Endothelial cell of umbilical vein (primary cell): ENCODE measurements at places on chromosomes 6 and 20. TPM values are rescaled to one million over a fixed set of nuclear protein-coding genes. Genes with fewer than 3 reads are reported as not detected.

The NOTCH4 gene
- 114 and 120 TPM in 2 replicates for total RNA-seq

The ZSCAN9 gene
- 18.0 and 18.6 TPM in 2 replicates for total RNA-seq

The ARG1 gene
- not detected in 2 replicates for total RNA-seq

The RBM24 gene
- total RNA-seq = 6.0 and 6.7 TPM in 2 replicates

The IL20RA gene
- not detected in 2 replicates for total RNA-seq

The NEURL2 gene
- 5.4 and 6.5 TPM in 2 replicates for total RNA-seq

The RIPPLY2 gene
- total RNA-seq = 0.53 TPM in 1 of 2 replicates, not detected in the other

The FOXA2 gene
- not detected in 2 replicates for total RNA-seq

The GRM1 gene
- not detected in 2 replicates for total RNA-seq

The MAS1 gene
- total RNA-seq = not detected in 2 replicates

The PRR18 gene
- total RNA-seq = not detected in 2 replicates

The SIRPA gene
- 58.3 and 59.2 TPM in 2 replicates for total RNA-seq

The HLA-C gene
- 102 and 109 TPM in 2 replicates for total RNA-seq

DNA sequence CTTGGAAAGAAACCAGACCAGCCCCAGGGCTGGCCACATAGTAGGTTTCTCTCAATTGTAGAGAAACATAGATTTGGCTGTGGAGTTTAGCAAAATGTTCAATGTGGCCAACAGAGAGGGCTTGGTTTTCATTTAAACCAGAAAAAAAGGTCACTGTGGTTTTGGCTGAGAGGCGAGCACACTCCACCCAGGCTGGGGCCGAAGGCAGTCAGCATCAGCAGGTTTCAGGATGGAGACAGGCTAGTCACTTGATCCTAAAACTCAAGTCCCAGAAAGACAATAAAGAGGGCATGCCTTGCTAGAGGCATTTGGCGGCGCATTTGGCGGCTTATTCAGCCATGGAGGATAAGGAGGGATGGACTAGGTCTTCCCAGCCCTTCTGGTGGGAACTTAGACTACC, 73.1 kb downstream of the PRND start:
- H3K4me1 ChIP-seq = peaks cover 5% of the 10 kb centered on the region
- H3K27me3 ChIP-seq = no peaks in the 10 kb centered on the region
- no peak overlapping the region for H3K27ac ChIP-seq
- H3K36me3 ChIP-seq = peaks cover 20% of the 10 kb centered on the region

DNA sequence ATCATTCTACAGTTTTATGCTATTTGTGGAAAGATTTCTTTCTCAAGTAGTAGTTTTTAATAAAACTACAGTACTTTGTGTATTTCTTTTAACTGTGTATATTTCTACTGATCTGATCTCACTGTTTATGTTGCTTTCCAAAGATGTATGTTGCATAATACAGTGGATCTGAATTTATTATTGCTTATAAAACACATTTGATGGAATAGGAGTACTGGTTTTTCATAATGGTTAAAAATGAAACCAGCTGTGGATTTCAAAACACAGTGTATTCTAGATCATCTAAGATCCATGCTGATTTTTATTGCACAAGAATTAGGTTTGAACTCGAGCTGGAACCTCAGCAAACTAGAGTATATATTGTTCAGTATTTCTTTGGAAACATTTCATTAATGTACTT, 8.0 kb downstream of the NKX2-4 start:
- H3K36me3 ChIP-seq = peaks cover 9% of the 10 kb centered on the region
- no peak overlapping the region for H3K27ac ChIP-seq
- DNase-seq = no peak
- peaks cover 35% of the 10 kb centered on the region for H3K27me3 ChIP-seq
- no peaks in the 10 kb centered on the region for H3K4me1 ChIP-seq
- H3K4me3 ChIP-seq = no peak overlapping the region

DNA sequence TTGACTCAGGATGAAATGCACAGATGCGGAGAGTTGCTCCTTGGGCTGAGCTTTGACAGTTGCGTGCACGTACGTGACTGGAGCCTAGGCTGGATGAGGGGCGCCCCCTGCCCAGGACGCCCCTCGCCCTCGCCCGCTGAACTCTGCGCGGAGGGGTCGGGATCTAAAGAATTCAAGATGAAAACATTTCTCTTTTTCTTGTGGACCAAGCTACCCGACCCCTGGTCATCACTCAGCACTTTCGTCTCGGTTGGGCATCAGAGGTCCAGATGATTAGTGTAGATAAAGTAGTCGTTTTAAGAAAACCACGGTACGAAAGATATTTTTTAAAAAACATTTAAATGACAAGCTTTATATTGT, 700 bp downstream of the DTD1 start:
- H3K27ac ChIP-seq = peak overlapping the region; percentile 6
- peak overlapping the region; percentile 65 for H3K4me3 ChIP-seq
- peaks cover 4% of the 10 kb centered on the region for H3K27me3 ChIP-seq
- peaks cover 9% of the 10 kb centered on the region for H3K4me1 ChIP-seq
- no peak for DNase-seq
- H3K36me3 ChIP-seq = no peaks in the 10 kb centered on the region

- H3K4me3 ChIP-seq = no peak overlapping the region
- no peak overlapping the region for H3K27ac ChIP-seq
- peaks cover 23% of the 10 kb centered on the region for H3K4me1 ChIP-seq
Measured at GRCh38 chr6:44453146-44453545, 65.6 kb downstream of the CDC5L start.

- no peaks in the 10 kb centered on the region for H3K27me3 ChIP-seq
- no peak for DNase-seq
- H3K36me3 ChIP-seq = no peaks in the 10 kb centered on the region
- no peak overlapping the region for H3K27ac ChIP-seq
Measured at GRCh38 chr6:126300126-126300525, 39.8 kb upstream of the CENPW start.

DNA sequence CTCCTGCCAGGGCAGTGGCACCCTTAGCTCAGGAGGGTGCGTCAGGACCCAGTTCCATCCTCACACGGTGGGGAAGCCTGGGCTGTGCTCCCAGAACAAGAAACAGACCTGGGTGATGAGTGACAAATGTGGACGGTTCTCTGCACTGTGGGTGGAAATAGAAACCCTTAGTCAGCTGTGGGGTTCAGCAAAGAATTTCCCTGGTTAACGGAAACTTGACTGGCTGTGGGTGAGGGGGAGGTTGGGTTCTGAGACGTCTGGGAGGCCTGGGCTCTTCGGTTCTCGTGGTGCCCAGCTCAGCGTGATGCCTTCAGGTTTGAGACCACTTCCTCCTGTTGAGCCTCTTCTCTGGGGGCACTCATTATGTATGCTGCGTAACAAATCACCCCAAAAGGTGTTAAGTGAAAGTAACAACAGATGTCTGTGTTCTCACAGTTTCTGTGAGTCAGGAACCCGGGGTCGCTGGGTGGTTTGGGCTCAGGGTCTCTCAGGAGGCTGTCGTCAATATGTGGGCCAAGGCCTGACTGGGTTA, 53.1 kb upstream of the FAM83D start:
- no peaks in the 10 kb centered on the region for H3K36me3 ChIP-seq
- no peak overlapping the region for H3K4me3 ChIP-seq
- H3K4me1 ChIP-seq = peaks cover 38% of the 10 kb centered on the region
- no peak for DNase-seq
- H3K27ac ChIP-seq = no peak overlapping the region
- H3K27me3 ChIP-seq = no peaks in the 10 kb centered on the region

GRCh38 chr6:45009576-45009975, 318.6 kb upstream of the RUNX2 start:
- H3K27ac ChIP-seq = no peak overlapping the region
- no peaks in the 10 kb centered on the region for H3K36me3 ChIP-seq
- no peak for DNase-seq
- H3K4me1 ChIP-seq = no peaks in the 10 kb centered on the region
- H3K27me3 ChIP-seq = no peaks in the 10 kb centered on the region
- no peak overlapping the region for H3K4me3 ChIP-seq

- no peak overlapping the region for H3K4me3 ChIP-seq
- DNase-seq = no peak
- no peak overlapping the region for H3K27ac ChIP-seq
Measured at GRCh38 chr6:139386404-139386803, 12.0 kb upstream of the CITED2 start.

GRCh38 chr20:50659975-50660670, 31.2 kb downstream of the RIPOR3 start:
- H3K27me3 ChIP-seq = peaks cover 2% of the 10 kb centered on the region
- DNase-seq = no peak
- H3K4me3 ChIP-seq = no peak overlapping the region
- no peak overlapping the region for H3K27ac ChIP-seq
- H3K36me3 ChIP-seq = no peaks in the 10 kb centered on the region
- H3K4me1 ChIP-seq = no peaks in the 10 kb centered on the region

DNA sequence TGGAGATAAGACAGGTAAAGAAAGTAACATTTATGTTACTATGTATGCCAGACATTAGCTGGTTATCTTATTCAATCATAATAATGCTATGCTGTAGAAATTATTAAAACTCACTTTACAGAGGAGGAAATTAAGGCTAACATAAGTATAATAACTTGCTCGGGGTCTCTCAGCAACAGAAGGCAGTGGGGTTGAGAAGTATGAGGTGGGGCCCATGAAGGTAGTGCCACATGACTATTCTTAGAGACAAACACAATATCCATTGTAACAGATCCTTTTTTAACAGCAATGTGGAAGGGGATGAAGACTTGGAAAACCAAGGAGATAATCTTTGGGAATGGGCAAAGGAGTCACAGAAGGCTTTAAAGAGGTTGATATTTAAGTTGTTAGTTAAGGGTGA, 11.5 kb downstream of the REV3L start:
- H3K27ac ChIP-seq = no peak overlapping the region
- no peak for DNase-seq
- H3K27me3 ChIP-seq = no peaks in the 10 kb centered on the region
- no peak overlapping the region for H3K4me3 ChIP-seq
- H3K36me3 ChIP-seq = no peaks in the 10 kb centered on the region

GRCh38 chr6:134689177-134689576, 260.7 kb downstream of the ALDH8A1 start:
- no peaks in the 10 kb centered on the region for H3K36me3 ChIP-seq
- no peaks in the 10 kb centered on the region for H3K27me3 ChIP-seq
- no peak overlapping the region for H3K4me3 ChIP-seq

GRCh38 chr6:293193-294174, 1.2 kb downstream of the DUSP22 start:
- H3K4me1 ChIP-seq = peaks cover 40% of the 10 kb centered on the region
- H3K27ac ChIP-seq = peak overlapping the region; percentile 11
- no peaks in the 10 kb centered on the region for H3K36me3 ChIP-seq
- H3K27me3 ChIP-seq = no peaks in the 10 kb centered on the region
- no peak for DNase-seq

DNA sequence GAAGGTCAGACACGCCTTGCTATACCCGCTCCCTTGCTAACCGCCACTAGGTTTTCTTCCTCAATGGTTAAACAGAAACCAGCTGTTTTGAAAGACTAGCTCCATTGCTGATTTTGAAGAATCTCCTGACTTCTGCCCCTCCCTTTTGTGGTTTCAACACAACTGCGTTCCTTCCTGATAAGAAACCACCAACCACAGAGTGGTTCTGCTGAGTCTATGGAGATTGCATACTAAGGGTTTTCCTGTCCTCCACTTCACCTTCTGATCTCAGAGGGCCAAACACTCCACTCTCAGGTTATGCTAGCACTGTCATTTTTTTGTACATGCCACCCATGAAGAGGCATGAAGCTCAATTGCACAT, 207.9 kb downstream of the MYLK4 start:
- no peak overlapping the region for H3K27ac ChIP-seq
- no peak overlapping the region for H3K4me3 ChIP-seq
- no peaks in the 10 kb centered on the region for H3K36me3 ChIP-seq
- no peaks in the 10 kb centered on the region for H3K27me3 ChIP-seq
- H3K4me1 ChIP-seq = no peaks in the 10 kb centered on the region
- DNase-seq = no peak

- no peak overlapping the region for H3K4me3 ChIP-seq
- no peak for DNase-seq
- no peak overlapping the region for H3K27ac ChIP-seq
- H3K36me3 ChIP-seq = no peaks in the 10 kb centered on the region
- no peaks in the 10 kb centered on the region for H3K27me3 ChIP-seq
Measured at GRCh38 chr20:16699293-16699692, 30.5 kb upstream of the SNRPB2 start.

GRCh38 chr6:92806254-92806653, 613.1 kb downstream of the EPHA7 start:
- no peak for DNase-seq
- no peaks in the 10 kb centered on the region for H3K36me3 ChIP-seq
- no peak overlapping the region for H3K4me3 ChIP-seq
- H3K27me3 ChIP-seq = no peaks in the 10 kb centered on the region

DNA sequence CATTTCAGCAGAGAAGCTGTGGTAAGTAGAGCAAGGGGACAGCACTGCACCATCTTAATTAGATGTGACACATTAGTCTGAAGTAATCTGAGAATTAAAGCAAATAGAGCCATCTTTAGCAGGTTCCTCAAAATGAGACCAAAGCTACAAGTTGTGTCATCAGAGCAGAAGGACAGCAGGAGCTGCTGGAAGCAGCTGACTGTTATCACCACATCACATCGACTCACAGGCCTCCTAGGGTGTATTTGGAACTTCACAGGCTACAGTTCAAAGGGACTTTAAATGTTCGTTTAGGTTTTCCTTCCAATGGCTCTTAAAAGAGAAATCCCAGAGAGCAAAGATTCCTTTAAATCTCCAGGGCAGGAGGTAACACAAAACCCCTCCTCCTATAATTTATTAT, 69.5 kb downstream of the LCA5 start:
- H3K27ac ChIP-seq = no peak overlapping the region
- DNase-seq = no peak
- H3K4me3 ChIP-seq = no peak overlapping the region
- peaks cover 7% of the 10 kb centered on the region for H3K4me1 ChIP-seq

GRCh38 chr6:1378065-1379016, 11.0 kb upstream of the FOXF2 start:
- DNase-seq = no peak
- no peak overlapping the region for H3K27ac ChIP-seq
- no peaks in the 10 kb centered on the region for H3K36me3 ChIP-seq
- H3K4me3 ChIP-seq = no peak overlapping the region
- H3K4me1 ChIP-seq = no peaks in the 10 kb centered on the region

DNA sequence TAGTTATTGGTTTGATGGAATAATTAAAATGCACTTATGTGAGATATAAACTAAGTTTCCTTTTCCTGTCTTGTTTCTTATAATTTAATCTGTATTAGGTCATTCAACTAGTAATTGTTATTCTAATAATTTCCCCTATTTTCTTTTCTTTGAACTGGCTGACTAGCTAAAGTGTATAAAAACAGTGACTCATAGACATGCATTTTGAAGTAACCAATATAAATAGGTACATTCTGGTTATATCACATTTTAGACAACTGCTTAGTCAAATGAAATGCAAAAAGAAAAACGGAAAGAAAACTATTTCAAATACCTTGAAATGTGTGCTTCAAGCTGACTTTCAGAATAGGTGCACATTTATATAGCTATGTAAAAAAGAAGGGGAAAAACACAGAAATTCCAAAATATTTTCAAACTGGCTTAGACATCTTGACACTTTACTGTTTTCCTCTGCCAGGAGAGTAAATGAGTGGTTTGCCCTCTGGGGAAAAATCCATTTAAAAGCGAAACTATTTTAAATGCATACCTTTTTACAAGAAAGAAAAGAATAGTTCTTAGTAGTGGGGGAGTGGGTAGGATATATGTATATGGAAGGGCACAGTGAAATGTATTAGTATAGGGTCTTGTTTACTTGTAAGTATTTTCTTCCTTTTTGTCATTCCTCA, 28.3 kb downstream of the KCNQ5 start:
- H3K4me1 ChIP-seq = no peaks in the 10 kb centered on the region
- no peaks in the 10 kb centered on the region for H3K36me3 ChIP-seq
- no peaks in the 10 kb centered on the region for H3K27me3 ChIP-seq
- H3K4me3 ChIP-seq = no peak overlapping the region

GRCh38 chr6:137510923-137511322, 16.7 kb upstream of the OLIG3 start:
- no peak overlapping the region for H3K4me3 ChIP-seq
- no peak for DNase-seq
- peaks cover 28% of the 10 kb centered on the region for H3K27me3 ChIP-seq
